Stimulated activated CD8-positive, alpha-beta memory T cell treated with anti-CD3 and anti-CD28 coated beads, Interleukin-4, amount 100 ng/mL, for 1 hour (primary cell): ENCODE measurements at places on chromosomes 2 and 18.

DNA sequence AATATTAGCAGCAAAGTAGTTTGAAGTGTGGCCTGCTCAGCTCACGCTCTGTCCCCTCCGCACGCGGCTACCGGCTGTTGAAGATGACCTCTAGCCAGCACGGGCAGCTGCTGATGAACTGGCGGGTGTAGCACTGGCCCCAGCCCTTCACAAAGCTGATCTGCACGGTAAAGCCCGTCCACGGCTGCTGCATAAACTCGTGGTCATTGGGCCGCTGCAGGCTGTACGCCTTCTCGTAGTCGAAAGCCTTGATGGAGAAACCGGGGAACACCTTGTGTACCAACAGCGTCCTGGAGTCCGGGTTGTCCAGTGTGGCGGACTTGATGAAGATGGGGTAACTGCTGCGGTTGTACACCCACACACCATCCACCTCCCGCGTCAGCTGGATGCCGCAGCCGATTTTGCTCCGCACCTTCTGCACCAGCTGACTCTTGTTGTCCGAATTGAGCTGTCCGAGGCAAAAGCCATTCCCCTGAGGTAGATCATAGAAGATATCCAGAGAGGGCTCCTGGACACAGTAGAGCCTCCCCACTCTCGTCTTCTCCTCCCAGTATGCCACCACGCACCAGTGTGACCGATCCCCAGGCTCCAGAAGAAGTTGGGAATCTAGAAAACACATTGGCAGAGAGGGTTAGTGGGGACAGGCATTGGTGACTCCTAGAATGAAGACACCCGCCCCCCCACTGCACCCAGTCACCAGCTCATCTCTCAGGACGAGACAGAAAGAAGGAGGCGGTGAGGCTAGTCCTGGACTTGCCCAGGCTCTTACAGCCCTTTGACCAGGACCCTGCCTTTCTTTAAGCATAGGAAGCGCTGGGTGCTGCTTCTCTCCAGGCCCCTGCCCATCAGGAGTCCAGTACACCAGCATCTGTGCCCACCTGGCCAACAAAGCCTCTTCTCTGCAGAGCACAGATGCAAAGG is 29.2 kb downstream of the SMAD7 start:
- no peak for DNase-seq

DNA sequence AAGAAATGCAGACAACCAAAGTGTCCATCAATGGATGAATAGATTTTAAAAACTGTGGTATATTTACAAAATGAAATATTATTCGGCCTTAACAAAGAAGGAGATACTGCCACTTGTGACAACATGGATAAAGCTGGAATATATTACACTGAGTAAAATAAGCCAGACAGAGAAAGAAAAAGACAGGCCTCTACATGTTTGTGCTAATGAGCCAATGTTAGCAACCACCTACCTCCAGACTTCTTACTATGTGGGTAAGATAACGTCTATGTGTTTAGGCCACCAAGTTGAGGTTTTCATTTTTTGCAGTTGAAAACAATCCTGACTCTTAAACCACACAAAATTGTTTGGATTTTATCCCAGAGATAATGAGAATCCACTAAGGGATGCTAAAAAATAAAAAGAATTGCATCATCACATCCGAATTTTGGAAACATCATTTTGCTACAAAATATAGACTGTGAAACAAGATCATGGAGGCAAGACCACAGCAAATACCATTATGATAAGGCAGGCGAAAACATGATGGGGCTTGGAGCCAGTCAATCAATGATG is 47.0 kb downstream of the EVA1A start:
- no peak for DNase-seq

DNA sequence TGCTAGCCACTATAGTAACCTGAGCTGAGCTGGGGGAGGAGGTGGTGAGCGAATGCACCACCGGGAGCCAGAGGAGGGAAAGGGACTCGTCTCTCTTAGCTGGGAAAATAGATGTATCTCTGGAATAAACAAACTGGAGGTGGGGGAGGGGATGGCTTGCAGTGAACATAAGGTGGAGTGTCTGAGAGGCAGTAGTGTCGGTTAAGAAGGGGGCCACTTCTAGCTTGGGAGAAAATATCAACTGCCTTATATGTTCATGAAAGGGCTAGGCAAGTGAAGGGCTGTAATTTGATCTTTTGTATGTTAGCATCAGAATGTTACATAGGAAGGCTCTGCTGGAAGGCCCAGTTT is 2.2 kb downstream of the SETBP1 start:
- no peak for DNase-seq

- no peak for DNase-seq
These were observed 95.0 kb upstream of the LDAH start for GRCh38 chr2:20917719-20918572.
